ENCODE measurements at places on chromosomes 4 and X.
A peak's percentile ranks its signal among the peaks of the same experiment; 100 is the strongest.

DNA sequence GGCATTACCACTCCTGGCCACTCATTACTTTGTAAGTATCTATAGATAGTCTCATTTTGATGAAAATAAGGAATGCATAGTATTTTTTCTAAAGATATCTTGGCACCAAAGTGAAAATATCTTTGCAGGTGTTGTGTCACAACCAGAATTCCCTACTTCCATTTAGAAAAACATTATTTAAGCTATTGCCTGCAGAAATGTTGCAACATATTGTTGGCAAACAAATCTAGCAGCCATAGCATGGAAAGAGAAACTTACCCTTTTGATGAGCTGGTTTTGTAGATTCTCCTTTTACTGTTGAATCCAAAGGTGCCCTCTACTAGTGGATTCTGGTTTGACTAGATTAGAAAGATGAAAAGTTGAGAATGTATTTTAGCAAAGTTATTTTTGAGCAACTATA lies 138.8 kb downstream of the AREG start:
- DNase-seq, result no peak

DNA sequence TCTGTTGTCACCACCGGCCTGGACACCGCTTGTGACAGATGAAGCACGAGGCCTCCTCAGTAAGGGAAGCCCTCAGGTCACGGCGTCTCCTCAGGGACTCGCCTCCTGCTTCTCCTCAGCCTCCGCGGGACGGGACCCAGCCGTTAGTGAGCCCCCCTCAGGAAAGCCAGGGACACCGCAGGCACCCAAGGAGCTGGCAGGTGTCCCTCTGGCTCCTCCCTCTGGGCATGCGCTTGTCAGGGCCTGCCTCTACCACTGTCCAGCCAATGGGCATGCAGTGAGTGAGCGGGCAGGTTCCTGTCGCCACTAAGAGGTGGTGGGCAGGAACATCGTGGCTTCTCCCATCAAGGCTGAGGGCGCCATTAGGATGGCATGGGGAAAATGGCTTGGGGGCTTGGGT lies 23.5 kb upstream of the CT55 start:
- DNase-seq, result peak; percentile 79

GRCh38 chr4:132605551-132605950 lies 543.5 kb upstream of the PCDH10 start:
- no peak for DNase-seq

- DNase-seq, result no peak
Measured at GRCh38 chrX:40552768-40553167, 28.0 kb upstream of the ATP6AP2 start.

- no peak for DNase-seq
Measured at GRCh38 chr4:38456096-38456495, 207.9 kb upstream of the KLF3 start.

DNA sequence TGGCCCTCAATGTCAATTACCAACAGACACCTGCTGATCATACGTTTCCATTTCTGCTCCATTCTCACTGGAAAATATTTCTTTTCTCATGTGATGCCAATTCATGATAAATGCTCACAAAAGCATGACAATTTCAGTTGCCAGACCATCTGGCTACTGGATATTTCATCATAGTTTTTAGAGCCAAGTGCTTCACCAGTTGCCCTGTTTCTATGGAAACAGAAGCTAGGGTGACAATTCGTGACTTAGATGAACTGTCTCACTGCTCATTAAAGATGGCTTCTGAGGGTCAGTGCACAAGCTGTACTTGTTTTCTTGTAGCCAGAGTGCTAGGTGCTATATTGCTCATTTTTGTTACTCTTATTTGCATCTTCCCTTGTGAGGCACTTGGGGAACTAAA lies 184.9 kb downstream of the COMMD8 start:
- DNase-seq, result no peak

DNA sequence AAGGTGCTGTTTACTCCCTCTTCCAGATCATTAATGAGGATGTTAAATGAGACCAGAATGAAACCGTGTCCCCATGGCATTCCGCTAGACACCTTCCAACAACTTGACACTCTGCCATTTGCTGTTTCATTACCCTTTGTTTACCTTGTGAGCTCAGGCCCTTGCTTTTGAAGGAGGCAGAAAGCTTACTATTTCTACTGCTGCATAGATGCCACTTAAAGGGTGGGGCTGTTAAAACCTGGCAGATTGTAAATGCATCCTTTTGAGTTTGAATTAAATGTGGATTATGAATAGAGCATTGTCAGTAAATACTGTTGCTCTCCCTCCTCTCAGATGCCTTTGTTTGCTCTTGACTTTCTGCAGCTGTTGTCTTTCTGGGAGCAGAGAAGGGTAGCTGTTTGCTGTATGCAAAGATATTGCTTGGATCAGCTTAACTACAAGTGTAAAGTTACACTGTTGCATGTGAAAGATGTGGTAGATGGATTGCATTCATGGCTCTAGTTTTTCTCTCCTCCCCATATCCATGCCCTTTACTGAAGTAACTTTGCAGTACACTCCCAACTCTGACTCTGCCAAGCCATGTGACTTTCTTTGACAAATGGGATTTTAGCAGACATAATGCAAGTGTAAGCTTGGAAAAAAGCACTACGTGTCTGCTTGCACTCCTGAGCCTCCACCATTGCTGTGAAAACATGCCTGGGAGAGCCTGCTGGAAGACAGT lies 75.0 kb upstream of the DHX15 start:
- no peak for DNase-seq

DNA sequence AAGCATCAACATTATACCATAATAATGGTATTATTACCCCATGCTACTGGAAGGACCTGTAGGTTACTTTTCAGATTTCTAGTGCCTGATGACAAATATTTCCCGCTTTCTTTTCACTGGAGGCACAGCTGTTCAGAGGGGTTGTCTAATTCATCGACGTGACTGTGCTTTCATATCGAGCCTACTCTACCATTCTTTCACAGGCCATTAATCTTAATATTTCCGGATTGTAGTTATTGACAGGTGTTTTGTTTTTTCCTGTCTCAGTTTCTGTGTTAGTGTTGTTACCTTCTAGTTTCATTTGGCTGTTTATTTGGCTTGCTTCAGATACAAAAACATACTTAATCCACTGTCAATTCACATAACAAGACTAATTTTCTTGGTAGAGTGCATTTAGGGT lies 330.9 kb downstream of the SPOCK3 start:
- DNase-seq, result no peak

GRCh38 chr4:100988876-100989275 lies 358.4 kb downstream of the PPP3CA start:
- DNase-seq, result no peak

GRCh38 chrX:102715967-102716366 lies 3.7 kb downstream of the GPRASP2 start:
- DNase-seq, result no peak

- DNase-seq, result no peak
Measured at GRCh38 chr4:3025881-3026280, 48.5 kb downstream of the HTT-AS start.

GRCh38 chr4:98744372-98745150 lies 86.2 kb upstream of the TSPAN5 start:
- DNase-seq, result no peak

Measured in H9 (cell line).